Right kidney (tissue), 9 donors: ENCODE measurements at places on chromosomes 2 and 18.

- DNase-seq: no peak
These were observed 916 bp upstream of the PDCD1 start for GRCh38 chr2:241859436-241860183.

- no peak for DNase-seq
These were observed 113.5 kb upstream of the TMEM18 start for GRCh38 chr2:790634-791245.

GRCh38 chr18:35478520-35479435 is 19.0 kb downstream of the INO80C start:
- DNase-seq: no peak

- no peak for DNase-seq
These were observed 481.8 kb downstream of the DLGAP1 start for GRCh38 chr18:3973191-3973850.

DNA sequence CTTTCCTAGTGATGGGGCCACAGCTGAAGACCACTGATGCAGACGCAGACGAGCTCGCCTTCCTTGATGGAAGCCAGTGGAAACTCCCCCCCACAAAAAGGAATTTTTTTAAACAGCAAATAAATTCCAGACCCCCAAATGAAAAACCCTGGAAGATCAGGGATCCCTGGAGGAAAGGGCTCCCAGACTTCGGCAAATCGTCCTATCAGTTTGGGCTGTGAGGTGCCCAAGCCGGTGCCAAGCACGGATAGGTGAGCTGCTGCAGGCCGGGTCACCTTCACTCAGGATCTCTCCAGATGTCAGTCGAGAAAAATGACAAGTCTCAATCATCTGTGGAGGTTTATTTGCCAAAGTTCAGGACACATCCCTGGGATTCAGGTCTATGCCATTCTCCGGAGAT is 42.0 kb downstream of the RTP5 start:
- DNase-seq: no peak

- no peak for DNase-seq
These were observed 15.4 kb upstream of the PPP1R1C start for GRCh38 chr2:181970160-181970794.

- DNase-seq: no peak
These were observed 972.0 kb upstream of the LRRTM1 start for GRCh38 chr2:81276595-81276994.

GRCh38 chr2:18169893-18170175 is 291.4 kb downstream of the KCNS3 start:
- no peak for DNase-seq

GRCh38 chr2:118774458-118775133 is 72.9 kb downstream of the EN1 start:
- DNase-seq: peak; percentile 58

DNA sequence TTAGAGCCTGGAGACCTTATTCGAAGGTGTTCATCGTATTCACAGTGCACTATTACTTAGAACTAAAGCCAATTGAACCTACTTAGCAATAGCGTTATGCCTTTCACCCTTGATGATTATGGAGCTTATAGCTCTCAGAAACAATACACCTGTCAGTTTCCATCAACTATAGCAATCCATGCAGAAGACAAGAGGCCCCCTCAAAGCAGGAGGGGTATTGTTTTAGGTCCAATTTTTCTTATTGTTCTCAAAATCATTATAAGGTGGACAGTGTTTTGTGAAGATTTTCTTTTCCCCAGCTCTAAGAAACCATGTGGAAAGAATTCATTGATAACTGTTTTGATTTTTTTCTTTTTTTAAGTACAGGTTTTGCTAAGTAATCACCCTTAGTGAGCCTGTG is 135.5 kb downstream of the MEIS1 start:
- no peak for DNase-seq

GRCh38 chr2:212708355-212708754 is 169.8 kb upstream of the ERBB4 start:
- no peak for DNase-seq

- DNase-seq: peak; percentile 35
These were observed 1.4 kb downstream of the NPAS2 start for GRCh38 chr2:100821255-100821910.

DNA sequence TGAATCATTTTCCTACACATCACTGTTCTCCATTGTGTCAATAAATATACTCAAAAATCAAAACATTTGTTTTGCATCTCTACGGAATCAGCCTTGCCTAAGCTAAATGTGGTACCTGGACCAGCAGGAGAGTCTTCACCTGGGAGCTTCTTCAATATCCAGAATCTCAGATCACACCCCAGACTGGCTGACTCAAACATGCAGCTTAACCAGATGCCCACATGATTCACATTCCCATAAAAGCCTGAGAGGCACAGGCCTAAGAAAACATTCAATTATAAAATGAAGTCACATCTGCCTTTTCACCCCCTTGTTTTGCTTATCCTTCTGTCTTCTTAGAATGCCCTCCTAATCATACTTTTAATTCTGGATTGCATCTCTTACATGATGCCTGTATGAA is 1045.5 kb upstream of the NXPH2 start:
- no peak for DNase-seq

DNA sequence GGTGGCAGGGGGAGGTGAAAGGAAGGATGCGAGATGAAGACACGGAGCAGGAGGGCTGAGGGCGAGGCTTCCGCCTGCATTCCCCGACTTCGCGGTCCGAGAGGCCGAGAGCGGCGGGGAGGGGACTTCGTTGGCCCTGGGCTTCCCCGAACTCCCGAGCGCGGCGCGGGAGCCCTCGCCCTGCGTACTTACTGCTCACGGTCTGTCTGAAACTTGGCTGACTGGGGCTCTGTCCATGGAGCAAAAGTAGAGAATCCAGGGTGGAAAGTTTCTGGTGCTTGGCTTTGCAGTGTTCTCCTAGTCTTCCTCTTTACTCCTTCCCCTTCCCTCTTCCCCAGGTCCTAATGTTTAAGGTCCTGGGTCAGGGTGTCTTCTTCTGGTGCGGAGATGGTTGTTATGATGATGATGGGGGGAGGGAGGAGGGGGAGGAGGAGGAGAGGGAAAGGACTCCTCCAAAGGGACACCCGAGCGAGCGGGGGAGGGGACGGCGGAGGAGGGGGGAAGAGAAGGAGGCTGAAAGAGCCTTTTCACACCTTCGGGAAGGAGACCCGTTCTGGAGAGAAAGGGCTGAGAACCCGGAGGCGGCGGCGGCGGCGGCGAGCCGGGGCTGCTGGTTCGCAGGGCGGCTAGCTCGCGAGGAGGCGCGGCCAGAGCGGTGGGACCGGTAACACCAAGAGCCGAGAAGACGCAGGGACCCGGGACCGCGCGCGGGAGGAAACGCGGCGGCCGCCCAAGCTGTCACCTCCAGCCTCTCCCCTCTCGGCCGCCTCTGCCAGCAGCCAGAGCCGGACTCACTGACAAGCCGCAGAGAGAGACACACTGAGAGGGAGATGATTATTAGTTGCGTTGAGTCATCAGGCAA is at the start of gene SATB2:
Gene SATB2 (minus strand): TSS at position 793 of the 862 bp plus-strand sequence. CDS start 1,902 bp downstream, outside the sequence.
- DNase-seq: peak; percentile 75

GRCh38 chr2:44120428-44120827 is 48.2 kb upstream of the PPM1B start:
- no peak for DNase-seq

DNA sequence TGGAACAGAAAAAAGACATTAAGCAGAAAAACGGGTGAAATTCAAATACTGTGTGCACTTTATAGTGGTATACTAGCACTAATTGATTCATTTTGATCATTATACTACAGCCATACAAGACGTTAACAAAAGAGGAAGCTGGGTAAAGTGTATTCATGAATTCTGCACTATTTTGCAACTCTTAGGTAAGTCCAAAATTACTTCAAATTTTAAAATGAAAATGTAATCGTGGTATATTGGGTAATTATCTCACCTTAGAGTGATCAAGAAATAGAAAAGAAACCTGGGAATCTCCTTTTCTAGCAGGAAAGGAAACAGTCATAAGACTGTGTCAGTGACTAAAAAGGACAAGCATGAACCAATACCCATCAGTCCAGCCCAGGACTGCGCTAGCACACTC is 5.4 kb downstream of the TGFBRAP1 start:
- no peak for DNase-seq

GRCh38 chr18:69617888-69618287 is 217.2 kb downstream of the DOK6 start:
- DNase-seq: no peak

- peak; percentile 3 for DNase-seq
These were observed 811.3 kb downstream of the CPS1 start for GRCh38 chr2:211367711-211368110.

- DNase-seq: no peak
These were observed 161.5 kb downstream of the WDR7 start for GRCh38 chr18:56812674-56813073.

- no peak for DNase-seq
These were observed 4.8 kb upstream of the PARD6G start for GRCh38 chr18:80252136-80252535.

DNA sequence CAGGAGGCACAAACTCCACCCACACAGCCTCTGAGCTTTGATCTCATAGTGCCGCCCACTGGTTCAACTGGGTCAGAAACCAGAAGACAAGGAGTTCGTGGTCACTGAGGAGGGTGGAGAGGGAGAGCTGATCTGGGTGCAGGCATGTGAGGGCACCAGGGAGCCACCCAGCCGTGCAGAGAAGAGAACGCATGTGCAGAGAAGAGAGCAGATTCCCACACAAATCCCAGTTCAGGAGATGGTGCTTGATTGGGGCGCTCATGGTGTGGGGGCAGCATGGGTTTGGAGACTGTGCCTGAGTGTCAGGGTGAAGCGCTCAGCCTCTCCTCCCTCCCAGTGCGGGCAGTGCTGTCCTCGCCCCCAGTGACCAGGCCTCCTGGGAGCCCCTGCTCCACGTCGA is 375.2 kb upstream of the MYT1L start:
- no peak for DNase-seq

- no peak for DNase-seq
These were observed 641.7 kb upstream of the NRXN1 start for GRCh38 chr2:51673628-51674027.

DNA sequence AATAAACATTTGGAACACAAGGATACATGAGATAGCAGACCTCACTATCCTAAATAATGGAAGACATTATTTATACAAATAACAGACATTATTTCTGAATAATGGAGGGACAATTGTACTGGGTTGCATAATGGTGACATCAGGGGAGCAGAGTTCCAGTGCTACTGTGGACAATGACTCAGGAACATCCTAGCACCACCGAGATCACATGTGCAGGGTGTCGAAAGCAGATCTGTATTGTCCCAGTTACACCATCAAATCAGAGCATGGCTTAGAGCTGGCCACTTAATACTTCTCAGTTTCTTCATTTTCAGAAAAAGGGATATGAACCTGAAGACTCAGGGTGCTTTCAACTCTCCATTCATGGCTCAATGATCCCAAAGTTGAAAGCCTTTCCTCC is 249.1 kb upstream of the RBMS1 start:
- no peak for DNase-seq

DNA sequence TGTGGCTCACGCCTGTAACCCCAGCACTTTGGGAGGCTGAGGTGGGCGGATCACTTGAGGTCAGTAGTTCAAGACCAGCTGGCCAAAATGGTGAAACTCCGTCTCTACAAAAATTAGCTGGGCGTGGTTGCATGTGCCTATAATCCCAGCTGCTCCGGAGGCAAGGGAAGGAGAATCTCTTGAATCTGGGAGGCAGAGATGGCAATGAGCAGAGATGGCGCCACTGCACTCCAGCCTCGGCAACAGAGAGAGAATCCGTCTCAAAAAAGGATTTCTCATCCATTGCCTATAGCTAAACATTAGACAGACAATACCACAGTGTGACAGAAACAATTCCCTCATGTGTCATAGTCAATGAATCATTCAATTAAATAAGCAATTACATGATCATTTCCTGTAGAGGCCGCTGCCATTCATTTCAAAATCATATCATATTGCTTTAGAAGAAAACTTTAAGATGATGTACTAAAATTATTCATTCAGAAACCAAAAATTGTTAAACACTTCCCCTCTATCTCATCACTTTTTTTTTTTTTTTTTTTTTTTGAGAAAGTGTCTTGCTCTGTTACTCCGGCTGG is 69.5 kb upstream of the TGIF1 start:
- DNase-seq: no peak

- no peak for DNase-seq
These were observed 160.0 kb downstream of the BCL2 start for GRCh38 chr18:63159590-63159989.

- no peak for DNase-seq
These were observed 535.5 kb upstream of the ID2 start for GRCh38 chr2:8146132-8147005.

DNA sequence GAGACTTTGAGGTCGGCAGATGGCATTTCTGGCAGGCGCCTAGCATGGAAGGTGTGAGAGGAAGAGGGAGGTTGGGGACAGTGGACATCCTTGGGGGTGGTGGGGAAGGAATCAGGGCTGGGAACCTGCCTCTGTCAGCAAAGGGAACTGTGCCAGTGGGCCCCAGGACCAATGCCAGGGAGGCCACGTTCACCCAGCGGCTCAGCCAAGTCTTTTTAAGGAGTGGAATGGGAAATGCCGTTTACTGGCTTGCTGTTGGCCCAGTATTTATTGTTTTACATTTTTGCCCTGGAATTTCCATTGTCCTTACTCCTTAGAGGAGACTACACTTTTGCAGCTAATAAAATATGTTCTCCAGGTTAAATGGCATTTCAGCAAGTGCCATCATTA is 135.2 kb downstream of the MCFD2 start:
- DNase-seq: no peak

GRCh38 chr2:42922790-42923579 is 130.6 kb upstream of the HAAO start:
- peak; percentile 19 for DNase-seq

GRCh38 chr2:101431486-101431885 is 43.4 kb downstream of the RFX8 start:
- no peak for DNase-seq

GRCh38 chr2:234587341-234588053 is 90.6 kb upstream of the ARL4C start:
- DNase-seq: no peak

DNA sequence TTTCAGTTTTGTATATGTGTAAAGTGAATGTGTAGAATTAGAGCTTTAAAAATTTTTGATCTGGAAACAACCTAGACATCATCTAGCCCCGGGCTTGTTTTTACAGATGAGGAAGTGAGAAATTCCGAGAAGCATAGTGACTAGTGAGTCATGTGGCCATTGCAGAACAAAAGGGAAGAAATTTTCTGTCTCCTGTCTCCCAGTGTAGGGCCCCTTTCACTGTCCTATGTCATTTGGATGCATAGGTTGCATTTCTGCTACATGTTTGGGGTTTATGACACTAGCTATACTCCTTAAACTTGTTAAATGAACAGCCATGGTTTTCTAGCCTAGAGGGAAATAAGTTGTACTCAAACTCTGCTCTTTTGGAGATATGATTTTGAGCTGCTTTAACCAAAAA is 84.6 kb downstream of the PLCL1 start:
- DNase-seq: no peak

DNA sequence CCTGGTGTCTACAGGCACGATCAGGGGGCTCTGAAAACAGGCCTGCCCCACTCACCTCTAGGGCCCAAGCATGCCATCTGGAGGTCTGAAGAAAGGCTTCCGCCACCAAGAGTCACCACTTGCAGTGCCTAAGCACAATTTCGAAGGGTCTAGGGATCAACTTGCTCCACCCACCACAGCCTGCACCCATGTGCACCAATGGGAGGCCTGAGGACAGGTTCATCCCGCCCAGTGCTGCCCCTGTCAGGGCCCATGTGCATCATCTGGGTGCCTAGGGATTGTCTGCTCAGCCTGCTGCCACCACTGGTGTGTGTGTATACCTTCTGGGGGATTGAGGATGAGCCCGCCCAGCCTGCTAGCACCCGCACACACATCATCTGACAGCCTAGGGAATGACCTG is 121.0 kb upstream of the ACVR1C start:
- no peak for DNase-seq

GRCh38 chr2:176997074-176997791 is 215.4 kb upstream of the HNRNPA3 start:
- no peak for DNase-seq
